ENCODE measurements at places on chromosomes 6 and 20. TPM values are rescaled to one million over a fixed set of nuclear protein-coding genes. Genes with fewer than 3 reads are reported as not detected.
A peak's percentile ranks its signal among the peaks of the same experiment; 100 is the strongest.

DNA sequence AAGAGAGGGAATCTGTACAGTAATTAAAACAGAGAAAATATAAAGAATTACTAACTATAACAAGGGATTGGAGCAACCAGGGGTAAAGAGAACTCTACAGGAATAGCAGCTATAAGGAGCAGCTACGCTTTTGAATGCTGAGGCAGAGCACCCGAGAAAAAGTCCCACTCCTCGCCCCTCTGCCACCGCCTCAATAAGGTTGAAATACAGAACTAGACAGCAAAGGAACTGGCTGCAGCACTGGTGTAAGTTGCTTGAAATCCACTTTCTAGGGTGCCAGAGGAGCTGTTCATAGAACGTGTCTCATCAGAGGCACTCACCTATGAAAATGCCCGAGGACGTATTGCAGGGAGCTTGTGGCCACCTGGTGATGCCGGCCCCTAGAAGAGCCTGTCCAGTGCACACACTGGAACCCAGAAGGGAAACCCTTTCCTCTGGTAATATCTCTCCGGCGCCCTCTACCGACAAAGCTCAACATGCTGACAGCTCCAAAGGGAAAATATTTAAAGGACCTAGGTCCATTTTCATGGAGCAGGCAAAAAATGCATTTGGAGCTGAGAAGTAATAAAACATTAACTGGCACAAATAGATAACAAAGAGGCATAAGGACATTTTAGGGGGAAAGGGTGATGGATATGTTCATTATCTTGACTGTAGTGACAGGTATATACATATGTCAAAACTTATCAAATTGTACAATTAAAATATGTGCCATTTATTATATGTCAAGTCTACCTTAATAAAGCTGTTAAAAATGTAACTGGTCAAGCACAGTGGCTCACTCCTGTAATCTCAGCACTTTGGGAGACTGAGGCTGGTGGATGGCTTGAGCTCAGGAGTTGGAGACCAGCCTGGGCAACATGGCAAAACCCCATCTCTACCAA lies 137.4 kb upstream of the HDAC2 start:
- DNase-seq, result no peak

The PRDM13 gene
- total RNA-seq, result not detected

DNA sequence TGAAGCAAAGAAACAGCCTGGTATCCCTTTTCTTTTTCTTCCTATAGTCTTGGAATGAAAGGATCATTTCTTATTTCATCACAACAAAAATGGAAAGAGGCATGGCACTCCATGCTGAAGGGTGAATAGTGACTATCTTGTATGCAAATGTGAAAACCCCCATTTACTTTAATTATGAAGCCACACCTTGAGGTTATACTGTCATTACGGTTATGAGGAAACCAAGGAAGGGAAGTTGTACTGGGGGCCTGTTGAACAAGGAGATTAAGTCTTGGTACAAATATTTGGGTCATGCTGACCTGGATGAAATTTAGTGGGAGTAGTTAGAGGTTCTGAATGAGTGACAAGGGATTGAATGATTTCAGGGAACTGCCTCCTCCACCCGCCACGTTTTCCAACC lies 8.7 kb upstream of the STXBP5 start:
- no peak for DNase-seq

DNA sequence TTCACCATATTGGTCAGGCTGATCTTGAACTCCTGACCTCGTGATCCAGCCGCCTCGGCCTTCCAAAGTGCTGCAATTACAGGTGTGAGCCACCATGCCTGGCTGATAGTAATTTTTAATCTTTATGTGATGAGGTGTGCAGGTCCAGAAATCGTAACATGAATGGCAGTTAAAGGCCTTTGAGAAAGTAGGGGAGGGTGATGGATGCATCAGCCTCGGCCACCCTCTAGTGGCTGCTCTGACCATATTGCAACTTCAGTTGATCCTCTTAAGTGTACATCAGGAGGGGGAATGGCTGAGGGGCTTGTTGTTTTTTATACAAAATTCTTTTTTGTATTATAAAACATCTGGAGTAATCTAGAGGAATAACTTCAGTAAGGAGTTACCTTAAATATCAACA lies 193.0 kb downstream of the ZFAND3 start:
- DNase-seq, result peak; percentile 24

The CCDC170 gene
- total RNA-seq, result not detected
